ENCODE measurements at places on chromosomes 1 and 21. TPM values are rescaled to one million over a fixed set of nuclear protein-coding genes. Genes with fewer than 3 reads are reported as not detected.

DNA sequence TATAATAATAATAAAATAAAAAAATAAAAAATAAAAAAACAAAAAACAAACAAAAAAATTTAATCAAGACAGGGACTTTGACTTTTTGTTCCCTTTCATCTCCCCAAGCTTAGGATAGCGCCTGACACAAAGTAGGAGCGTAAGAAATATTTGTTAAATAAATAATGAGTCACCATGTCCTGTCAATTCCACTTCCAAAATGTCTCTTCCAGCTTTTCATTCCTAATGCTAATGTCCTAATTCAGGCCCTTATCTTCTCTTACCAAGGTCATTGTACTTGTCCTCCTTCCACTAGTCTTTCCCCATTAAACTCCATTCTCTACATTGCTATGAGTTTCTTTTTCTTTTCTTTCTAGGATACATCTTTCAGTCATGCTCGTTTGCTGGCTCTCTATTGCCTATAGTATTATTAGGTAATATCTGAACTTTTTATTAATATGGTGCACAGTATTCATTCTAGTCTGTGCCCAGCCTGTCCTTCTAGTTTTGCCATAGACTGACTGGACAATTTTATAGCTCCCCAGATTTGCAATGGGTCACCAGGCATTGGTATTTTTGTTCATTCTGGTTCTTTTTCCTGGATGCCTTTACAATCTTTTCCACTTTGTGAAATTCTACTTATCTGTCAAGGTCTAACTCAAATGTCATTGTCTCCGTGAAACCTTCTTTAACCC lies 11.4 kb downstream of the NEXN start:
- DNase-seq: no peak

- DNase-seq: no peak
Measured at GRCh38 chr1:203685168-203685567, 58.5 kb downstream of the ATP2B4 start.

GRCh38 chr21:33109574-33110339 lies 39.8 kb downstream of the OLIG1 start:
- no peak for DNase-seq

MAP10 gene
- not detected for total RNA-seq

DESI2 gene
- 103 TPM for total RNA-seq

ZMYND12 gene
- total RNA-seq: 1.0 TPM
